ENCODE measurements at places on chromosomes 6 and 20. TPM values are rescaled to one million over a fixed set of nuclear protein-coding genes. Genes with fewer than 3 reads are reported as not detected.

DNA sequence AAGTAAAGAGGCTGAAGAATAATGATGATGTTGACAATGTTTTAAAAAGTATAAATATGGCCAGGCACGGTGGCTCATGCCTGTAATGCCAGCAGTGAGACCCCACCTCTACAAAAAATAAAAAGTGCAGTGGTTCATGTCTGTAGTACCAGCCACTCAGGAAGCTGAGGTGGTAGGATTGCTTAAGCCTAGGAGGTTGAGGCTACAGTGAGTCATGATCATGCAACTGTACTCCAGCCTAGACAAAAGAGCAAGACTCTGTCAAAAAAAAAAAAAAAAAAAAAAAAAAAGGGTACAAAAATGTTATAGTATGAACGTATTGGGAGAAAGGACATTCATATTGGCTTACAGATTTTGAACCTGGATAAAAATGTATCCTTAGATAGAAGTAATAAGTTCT lies 543.1 kb upstream of the IRAK1BP1 start:
- H3K27me3 ChIP-seq, result no peaks in the 10 kb centered on the region
- H3K27ac ChIP-seq, result no peak overlapping the region
- no peak for DNase-seq
- H3K4me3 ChIP-seq, result no peak overlapping the region

DNA sequence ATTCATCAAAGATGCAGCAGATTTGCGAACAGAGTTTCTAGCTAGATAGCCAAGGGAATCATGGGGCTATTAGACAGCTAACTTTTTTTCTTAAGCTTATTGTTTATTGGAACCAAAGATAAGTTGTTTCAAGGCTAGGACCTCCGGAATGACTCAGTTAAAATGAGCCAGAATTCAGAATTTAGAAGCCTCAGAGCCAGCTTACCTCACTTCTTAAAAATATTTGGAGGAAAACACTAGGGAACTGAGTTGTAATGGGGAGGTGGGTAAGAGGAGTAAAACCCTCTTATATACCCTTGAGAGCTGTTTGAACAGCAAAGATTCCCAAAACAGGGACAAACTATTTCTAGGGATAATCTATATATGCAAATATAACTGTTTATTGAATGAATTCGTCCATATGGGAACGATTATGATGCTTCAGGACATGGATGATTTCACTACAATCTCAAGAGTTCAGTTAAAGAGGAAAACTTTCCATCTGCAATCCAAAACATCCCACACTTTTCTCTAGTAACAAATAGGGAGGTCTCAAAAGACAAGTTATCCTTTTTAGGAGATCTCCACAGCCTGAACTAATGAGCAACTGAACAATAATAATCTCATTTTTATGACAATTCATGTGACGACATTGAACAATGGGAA lies 12.6 kb upstream of the CARMIL1 start:
- no peaks in the 10 kb centered on the region for H3K36me3 ChIP-seq
- no peak overlapping the region for H3K27ac ChIP-seq
- no peak for DNase-seq
- no peak overlapping the region for H3K4me3 ChIP-seq

The DEFB132 gene
- total RNA-seq, result not detected

DNA sequence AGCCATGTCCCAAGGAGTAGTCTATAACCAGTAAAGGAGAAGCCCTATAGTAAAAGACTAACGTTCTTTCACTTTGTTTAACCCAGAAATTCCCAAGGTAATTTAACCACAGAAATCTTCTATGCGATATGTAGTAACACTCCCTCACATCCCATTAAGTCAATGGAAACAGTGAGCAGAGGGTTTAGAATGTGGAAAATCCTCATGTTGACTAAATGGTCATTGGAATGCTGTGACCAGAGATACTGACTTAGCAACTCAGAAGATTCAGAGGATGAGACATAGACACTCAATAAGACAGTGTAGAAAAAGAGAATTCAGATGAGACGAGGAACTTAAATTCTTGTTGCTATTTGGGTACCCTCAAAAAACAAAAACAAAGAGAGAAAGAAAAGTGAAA lies 562.2 kb upstream of the NOX3 start:
- no peak for DNase-seq
- no peaks in the 10 kb centered on the region for H3K36me3 ChIP-seq
- H3K27ac ChIP-seq, result no peak overlapping the region
- H3K4me1 ChIP-seq, result peaks cover 12% of the 10 kb centered on the region

DNA sequence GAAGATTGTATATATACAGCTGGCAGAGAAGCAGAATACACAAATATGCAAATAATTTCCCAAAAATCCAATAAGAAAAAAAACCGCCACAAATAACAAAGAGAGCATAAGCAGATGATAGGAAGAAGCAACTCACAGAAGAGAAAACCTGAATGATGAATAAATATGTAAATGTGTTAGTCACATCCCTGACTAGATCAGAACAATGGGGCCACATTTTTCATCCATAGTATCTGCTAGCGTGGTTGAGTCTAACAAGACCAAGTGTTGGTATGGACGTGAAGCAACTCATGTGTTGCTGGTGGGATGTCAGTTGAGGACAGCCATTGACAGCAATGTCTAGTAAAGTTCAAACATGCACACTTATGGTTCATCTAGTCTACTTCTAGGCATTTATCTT lies 3.9 kb upstream of the SLC22A3 start:
- peaks cover 6% of the 10 kb centered on the region for H3K4me1 ChIP-seq
- H3K27me3 ChIP-seq, result peaks cover 2% of the 10 kb centered on the region
- H3K4me3 ChIP-seq, result no peak overlapping the region
- no peak for DNase-seq

The SLC17A9 gene
- total RNA-seq, result 8.8 TPM

- no peak overlapping the region for H3K4me3 ChIP-seq
- peaks cover 46% of the 10 kb centered on the region for H3K36me3 ChIP-seq
- H3K27me3 ChIP-seq, result no peaks in the 10 kb centered on the region
- no peaks in the 10 kb centered on the region for H3K4me1 ChIP-seq
- no peak overlapping the region for H3K27ac ChIP-seq
These were observed 17.0 kb downstream of the GHRH start for GRCh38 chr20:37244572-37244957.

GRCh38 chr6:33279971-33280511 lies 3.1 kb downstream of the B3GALT4 start:
- H3K36me3 ChIP-seq, result peaks cover 10% of the 10 kb centered on the region
- no peak overlapping the region for H3K4me3 ChIP-seq
- H3K27ac ChIP-seq, result no peak overlapping the region
- H3K4me1 ChIP-seq, result peaks cover 9% of the 10 kb centered on the region
- no peak for DNase-seq

DNA sequence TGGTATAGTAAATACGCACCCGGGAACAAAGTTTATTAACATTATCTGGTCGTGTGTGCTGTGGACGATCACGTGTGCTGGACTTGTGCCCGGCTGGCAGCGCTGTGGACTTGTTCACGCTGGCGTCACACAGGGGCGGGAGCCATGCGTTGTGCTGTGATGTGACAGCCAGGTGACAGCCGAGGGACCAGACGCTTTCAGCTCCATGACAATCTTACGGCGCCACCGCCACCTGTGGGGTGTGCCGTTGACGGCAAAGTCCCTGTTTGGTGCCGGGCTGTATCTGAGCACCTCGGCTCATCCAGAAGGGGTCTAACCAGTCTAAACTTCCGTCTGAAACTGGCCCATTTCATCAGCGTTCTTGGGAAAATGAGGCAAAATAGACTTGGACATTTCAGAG lies 25.2 kb downstream of the DLL1 start:
- no peaks in the 10 kb centered on the region for H3K36me3 ChIP-seq
- H3K27ac ChIP-seq, result no peak overlapping the region
- no peak for DNase-seq
- no peaks in the 10 kb centered on the region for H3K27me3 ChIP-seq
- no peak overlapping the region for H3K4me3 ChIP-seq
- H3K4me1 ChIP-seq, result no peaks in the 10 kb centered on the region

DNA sequence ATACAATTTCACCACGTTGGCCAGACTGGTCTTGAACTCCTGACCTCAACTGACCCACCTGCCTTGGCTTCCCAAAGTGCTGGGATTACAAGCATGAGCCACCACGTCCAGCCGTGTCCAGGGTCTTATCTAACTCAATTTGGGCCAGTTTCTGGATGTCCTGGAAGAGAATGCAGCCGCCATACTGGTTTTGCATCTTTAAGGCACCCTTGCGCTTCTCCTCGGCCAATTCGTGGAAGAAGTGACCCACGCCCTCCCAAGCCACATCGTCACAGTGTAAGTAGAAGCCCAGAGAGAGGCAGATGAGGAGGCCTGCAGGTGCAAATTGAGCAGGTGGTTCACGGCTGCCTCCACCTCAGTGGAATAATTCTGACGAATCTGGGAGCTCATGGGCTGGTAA lies 3.7 kb upstream of the ZNF335 start:
- no peak for DNase-seq
- no peak overlapping the region for H3K4me3 ChIP-seq
- no peak overlapping the region for H3K27ac ChIP-seq
- H3K36me3 ChIP-seq, result no peaks in the 10 kb centered on the region
- H3K27me3 ChIP-seq, result no peaks in the 10 kb centered on the region
- peaks cover 5% of the 10 kb centered on the region for H3K4me1 ChIP-seq

The RIPOR2 gene
- total RNA-seq, result 480 TPM

- H3K27me3 ChIP-seq, result no peaks in the 10 kb centered on the region
- H3K27ac ChIP-seq, result no peak overlapping the region
These were observed 60.9 kb downstream of the MCHR2 start for GRCh38 chr6:99933129-99933528.

DNA sequence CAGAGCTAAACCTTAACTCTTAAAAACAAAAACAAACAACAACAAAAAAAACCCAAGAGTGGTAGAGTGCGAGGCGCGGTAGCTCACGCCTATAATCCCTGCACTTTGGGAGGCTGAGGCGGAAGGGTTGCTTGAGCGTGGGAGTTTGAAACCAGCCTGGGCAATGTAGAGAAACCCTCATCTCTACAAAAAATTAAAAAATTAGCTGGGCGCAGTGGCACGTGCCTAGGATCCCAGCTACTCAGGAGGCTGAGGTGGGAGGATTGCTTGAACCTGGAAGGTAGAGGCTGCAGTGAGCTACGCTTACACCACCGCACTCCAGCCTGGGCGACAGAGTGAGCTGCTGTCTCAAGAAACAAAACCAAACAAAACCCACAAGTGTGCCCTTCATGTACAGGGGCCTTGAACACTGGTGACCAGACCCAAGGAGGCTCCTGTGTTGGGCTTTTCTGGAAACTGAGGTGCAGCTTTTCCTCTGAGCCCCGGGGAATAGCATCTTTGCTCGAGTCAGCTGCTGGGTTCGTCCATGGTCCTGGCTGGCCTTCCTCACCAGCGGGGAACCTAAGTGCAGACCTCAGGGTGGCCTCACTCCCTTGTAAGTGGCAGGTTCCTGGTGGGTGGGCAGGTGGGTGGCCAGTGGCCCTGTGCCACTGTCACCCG lies 39.9 kb downstream of the PYGB start:
- H3K4me1 ChIP-seq, result no peaks in the 10 kb centered on the region
- peaks cover 23% of the 10 kb centered on the region for H3K36me3 ChIP-seq
- H3K27me3 ChIP-seq, result no peaks in the 10 kb centered on the region
- no peak overlapping the region for H3K27ac ChIP-seq
- no peak overlapping the region for H3K4me3 ChIP-seq

- H3K4me1 ChIP-seq, result peaks cover 3% of the 10 kb centered on the region
- no peak overlapping the region for H3K27ac ChIP-seq
- no peaks in the 10 kb centered on the region for H3K36me3 ChIP-seq
- DNase-seq, result no peak
These were observed 79.0 kb upstream of the ZNF217 start for GRCh38 chr20:53672484-53673129.

DNA sequence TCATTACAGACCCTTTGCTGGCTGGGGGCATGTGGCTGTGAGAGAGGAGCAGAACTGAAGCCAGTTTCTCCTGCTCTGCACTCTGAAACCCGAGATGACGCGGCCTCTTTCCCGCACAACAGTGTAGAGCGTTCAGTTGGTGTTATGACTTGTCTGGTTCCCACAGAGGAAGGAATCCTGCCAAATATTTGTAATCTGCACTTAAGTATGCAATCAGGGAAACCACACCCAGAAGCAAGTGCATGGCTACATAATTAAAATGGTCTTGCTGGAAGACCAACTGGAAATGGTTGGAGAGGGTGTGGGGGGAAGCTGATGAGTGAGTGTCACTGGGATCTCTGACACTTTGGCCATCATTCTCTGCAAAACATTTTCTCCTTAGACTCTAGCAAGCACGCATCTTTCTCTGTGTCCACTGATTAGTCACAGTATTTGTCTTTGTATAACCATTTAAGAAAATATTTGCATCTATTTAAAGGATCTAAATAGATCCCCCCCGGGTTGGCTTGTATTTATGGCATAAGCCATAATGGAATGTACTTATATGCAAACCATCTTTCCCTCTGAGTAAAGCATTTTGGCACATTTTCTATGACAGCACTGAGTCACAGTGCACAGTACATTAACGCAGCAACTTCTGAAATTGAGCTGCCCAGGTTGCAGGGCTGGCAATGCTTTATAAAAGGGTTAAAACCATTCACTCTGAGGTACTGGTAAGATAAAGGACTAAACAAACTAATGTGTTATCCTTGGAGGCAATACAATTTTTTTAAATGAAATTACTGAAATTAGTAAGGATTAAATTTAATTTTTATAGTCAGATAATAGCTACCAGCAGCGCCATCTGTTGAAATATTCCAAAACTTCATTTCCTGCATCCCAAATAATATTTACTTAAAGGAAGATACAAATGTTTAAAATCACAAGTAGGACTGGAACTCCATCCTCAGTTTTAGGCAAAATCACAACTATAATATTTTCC lies 76.7 kb downstream of the FOXC1 start:
- no peaks in the 10 kb centered on the region for H3K27me3 ChIP-seq
- H3K4me1 ChIP-seq, result no peaks in the 10 kb centered on the region
- H3K36me3 ChIP-seq, result no peaks in the 10 kb centered on the region
- no peak overlapping the region for H3K4me3 ChIP-seq
- DNase-seq, result no peak
- H3K27ac ChIP-seq, result no peak overlapping the region

The AK9 gene
- total RNA-seq, result 12.5 TPM

The GSTA1 gene
- not detected for total RNA-seq

The RIOK1 gene
- 27.6 TPM for total RNA-seq

GRCh38 chr6:69594405-69594804 lies 202.4 kb downstream of the LMBRD1 start:
- H3K36me3 ChIP-seq, result no peaks in the 10 kb centered on the region
- DNase-seq, result no peak
- H3K27ac ChIP-seq, result no peak overlapping the region
- no peaks in the 10 kb centered on the region for H3K4me1 ChIP-seq

The PLCB4 gene
- total RNA-seq, result not detected

The CAGE1 gene
- total RNA-seq, result 0.18 TPM

The C20orf204 gene
- 9.5 TPM for total RNA-seq

GRCh38 chr6:157885876-157886275 lies 62.8 kb downstream of the SNX9 start:
- DNase-seq, result no peak
- peak overlapping the region; percentile 95 for H3K27ac ChIP-seq
- H3K27me3 ChIP-seq, result no peaks in the 10 kb centered on the region
- no peak overlapping the region for H3K4me3 ChIP-seq
- no peaks in the 10 kb centered on the region for H3K36me3 ChIP-seq
- peaks cover 14% of the 10 kb centered on the region for H3K4me1 ChIP-seq

DNA sequence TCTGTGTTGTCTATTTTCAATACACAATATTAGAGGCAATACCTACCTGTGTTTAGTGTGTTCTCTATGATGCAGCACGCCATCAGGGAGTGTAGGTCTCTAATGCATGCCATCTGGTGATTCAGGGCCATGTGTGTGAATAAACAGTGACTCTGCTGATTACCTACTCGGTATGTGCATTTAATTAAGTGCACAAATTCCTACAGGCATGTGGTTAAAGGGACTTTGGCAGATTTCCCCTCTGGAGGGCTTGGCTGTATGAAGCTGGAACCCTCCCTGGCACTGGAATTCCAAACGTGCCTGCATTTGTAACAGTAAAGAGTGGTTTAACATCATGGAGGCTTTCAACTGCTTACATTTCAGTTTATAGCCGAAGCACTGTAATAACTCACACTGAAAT lies 401.5 kb upstream of the SASH1 start:
- no peak for DNase-seq
- no peaks in the 10 kb centered on the region for H3K36me3 ChIP-seq
- H3K4me1 ChIP-seq, result no peaks in the 10 kb centered on the region
- no peaks in the 10 kb centered on the region for H3K27me3 ChIP-seq
- H3K27ac ChIP-seq, result no peak overlapping the region
